ENCODE measurements at places on chromosomes 16 and 17.
A peak's percentile ranks its signal among the peaks of the same experiment; 100 is the strongest.

GRCh38 chr17:51801626-51802025, 356.9 kb downstream of the CA10 start:
- no peak for DNase-seq

DNA sequence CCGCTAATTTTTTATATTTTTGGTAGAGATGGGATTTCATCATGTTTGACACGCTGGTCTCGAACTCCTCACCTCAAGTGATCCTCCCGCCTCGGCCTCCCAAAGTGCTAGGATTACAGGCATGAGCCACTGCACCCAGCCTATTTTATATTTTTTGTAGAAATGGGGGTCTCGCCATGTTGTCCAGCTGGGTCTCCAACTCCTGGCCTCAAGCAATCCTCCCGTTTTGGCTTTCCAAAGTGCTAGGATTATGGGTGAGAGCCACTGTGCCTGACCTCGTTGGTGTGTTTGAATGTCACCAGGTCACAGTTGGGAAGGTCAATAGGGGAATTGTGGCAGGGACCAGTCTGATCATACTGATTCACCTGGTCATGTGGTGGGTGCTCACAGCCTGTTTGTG, 56.7 kb upstream of the NKD1 start:
- no peak for DNase-seq

- DNase-seq: no peak
Observed at GRCh38 chr17:5592382-5592781, 8.1 kb upstream of the NLRP1 start.

DNA sequence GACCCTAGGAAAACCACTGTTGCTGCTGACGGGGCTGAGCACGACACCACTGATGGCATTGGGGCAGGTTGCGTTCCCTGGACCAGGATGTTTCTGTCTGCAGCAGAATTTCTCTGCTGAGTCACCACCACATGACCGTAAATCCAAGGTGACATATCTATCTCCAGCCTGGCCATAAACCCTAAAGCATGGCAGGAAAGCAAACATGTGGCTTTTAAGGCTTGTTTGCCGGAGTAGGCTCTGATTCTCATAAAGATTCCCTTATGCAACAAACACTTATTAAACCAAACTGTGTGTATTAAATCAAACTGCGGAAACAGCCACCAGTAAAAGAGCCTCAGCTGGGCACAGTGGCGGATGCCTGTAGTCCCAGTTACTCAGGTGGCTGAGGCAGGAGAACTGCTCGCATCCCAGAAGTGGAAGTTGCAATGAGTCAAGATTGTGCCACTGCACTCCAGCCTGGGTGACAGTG, 17.3 kb downstream of the MPHOSPH6 start:
- DNase-seq: no peak

DNA sequence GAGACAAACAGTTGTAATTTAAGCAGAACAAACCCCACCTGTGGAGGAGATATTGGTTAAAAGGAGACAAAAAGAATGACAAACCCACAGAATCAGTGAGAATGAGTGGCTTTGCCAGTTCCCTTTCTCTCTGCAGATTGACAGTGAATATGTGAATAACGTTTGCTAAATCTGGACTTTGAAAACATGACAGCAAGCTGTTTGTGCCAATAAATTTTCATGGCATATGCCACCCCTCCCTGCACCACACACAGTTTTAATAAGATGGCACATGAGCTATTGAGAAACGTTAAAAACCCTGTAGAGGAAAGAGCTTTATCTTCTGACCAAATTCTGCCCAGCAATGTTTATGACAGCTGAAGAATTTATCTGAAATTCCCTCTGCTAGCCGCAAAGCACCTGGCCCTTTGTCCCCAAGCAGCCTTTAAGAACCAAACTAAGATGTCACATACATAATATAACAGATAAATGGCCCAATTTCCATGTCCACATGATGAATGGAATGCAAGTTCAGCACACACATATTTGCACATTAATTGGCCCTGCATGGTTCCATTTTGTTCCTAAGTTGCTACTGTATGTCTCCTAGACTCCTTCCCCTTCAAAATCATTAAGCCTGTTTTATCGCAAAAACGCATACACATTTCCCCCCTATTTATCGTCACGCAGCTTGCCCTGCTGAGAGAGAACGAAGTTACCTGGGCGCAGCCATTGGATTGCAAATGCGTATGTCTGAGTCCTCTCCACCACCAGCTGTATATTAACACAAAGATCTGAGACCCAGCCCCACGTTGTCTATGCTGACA, 773.5 kb upstream of the EEF2KMT start:
- DNase-seq: no peak

GRCh38 chr17:9431620-9432019, 144.0 kb downstream of the STX8 start:
- DNase-seq: no peak

- no peak for DNase-seq
Observed at GRCh38 chr17:81515530-81516041, 3.0 kb upstream of the ACTG1 start.

DNA sequence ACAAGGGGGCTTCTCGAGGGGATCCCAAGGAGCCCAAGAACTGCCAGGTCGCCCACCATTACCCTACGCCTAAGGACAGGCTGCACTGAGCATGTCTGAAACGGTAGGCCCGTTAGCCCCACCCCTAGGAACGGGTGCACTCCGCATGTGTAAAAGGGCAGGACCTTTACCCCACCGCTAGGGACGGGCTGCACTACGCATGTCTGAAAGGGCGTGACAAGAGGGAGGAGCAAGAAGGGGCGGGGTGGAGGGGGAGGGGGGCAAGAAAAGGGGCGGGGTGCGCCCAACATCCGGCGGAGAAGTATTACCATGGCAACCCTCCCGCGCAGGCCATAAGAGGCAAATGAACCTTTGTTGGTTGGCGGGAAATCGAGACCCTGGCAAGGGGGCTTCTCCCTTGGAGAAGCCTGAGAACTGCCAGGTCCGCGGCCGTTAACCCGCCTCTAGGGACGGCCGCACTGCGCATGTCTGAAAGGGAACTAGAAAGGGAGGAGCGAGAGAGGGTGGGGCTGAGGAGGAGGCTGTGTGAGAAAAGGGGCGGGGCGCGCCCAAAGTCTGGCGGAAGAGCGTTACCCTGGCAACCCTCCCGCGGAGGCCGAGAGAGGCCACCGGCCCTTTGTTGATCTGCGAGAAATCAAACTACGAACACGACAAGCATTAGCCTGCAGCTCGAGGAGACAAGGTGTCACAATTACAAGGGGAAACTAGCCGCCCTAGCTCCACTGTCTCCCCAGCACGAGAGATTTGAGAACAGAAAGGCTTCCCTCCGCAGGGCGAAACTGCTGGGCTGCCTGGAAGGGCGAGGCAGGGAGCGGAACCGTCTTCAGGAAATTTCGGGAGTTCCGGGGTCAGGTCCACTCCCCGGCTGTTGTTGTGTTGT, 2046.8 kb downstream of the TP53TG3F start:
- no peak for DNase-seq

- no peak for DNase-seq
Observed at GRCh38 chr17:5485270-5486205, at the start of gene DERL2. DERL2 (minus strand) TSS chr17:5486178; CDS start chr17:5486161, 17 bp downstream.

DNA sequence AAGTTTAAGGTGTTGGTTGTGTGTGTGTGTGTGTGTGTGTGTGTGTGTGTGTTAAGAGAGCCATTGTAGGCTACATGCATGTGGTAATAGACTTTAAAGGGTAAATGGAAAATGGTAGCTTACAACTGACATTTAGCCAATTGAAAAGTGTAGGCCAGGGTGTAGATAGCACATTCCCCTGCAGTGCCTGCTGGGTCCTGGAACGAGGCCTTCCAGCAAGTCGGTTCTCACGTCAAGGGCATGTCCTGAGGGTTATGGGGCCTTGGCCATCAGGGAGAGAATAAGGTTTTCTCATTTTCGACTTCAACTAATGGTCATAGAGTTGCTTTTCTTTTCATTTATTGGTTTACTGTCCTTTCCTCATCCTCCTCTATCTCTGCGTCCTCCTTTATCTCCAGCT, 65.1 kb downstream of the RPTOR start:
- DNase-seq: no peak

DNA sequence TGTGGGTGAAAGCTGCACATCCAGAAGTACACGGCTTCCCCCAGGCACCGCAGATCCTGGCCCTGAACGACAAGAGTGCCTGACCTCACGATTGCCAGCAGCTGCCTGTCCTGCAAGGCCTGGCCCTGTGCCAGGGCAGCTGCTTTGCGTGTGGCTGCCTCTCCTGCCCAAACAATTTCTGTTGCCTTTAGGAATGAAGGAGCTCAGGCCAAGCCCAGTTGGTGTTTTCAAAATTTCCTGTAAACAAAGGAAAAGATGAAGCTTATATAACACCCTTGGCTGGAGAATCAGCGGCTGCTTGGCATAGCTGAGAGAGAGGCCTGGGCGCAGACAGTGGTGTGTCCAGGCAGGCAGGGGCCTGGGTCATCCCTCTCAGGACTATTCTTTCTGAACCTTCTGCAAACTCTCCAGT, 11.7 kb upstream of the SLC47A2 start:
- peak; percentile 64 for DNase-seq

DNA sequence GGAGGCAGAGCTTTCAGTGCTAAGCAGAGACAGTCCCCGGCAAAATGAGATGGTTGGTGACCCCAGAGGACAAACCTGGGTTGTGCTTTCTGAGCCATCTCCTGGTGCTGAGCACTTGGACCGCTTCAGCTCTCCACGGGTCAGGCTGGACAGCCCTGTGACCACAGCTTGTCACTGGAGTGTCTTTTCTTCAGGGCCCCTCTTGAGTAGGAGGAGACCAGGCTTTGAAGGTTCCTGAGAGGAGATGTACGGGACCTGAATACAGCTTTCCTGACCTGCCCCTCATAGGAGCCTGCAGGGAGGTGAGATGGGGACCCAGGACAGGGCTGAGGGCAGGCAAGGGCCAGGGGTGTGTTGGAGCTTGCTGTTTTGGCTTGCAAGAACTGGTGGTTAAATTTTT, 17.8 kb upstream of the ADGRG1 start:
- no peak for DNase-seq

DNA sequence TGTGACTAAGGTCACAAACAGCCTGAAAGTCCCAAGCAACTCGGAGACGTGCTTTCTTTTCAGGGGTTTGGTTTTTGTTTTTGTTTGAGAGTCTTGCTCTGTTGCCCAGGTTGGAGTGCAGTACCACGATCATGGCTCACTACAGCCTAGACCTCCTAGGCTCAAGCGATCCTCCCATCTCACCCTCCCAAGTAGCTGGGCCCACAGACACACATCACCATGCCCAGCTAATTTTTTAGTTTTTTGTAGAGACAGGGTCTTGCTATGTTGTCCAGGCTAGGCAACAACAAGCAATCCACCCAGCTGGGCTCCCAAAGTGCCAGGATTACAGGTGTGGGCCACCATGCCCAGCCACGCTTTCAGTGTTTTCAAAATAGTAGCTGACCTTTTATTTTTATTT, 19.8 kb upstream of the GGA2 start:
- no peak for DNase-seq

GRCh38 chr16:88840600-88841215, 16.0 kb downstream of the GALNS start:
- DNase-seq: no peak

GRCh38 chr17:62760945-62761267, 47.2 kb downstream of the MARCHF10 start:
- DNase-seq: no peak

- no peak for DNase-seq
Observed at GRCh38 chr17:27631411-27631760, 398 bp downstream of the LGALS9 start.

DNA sequence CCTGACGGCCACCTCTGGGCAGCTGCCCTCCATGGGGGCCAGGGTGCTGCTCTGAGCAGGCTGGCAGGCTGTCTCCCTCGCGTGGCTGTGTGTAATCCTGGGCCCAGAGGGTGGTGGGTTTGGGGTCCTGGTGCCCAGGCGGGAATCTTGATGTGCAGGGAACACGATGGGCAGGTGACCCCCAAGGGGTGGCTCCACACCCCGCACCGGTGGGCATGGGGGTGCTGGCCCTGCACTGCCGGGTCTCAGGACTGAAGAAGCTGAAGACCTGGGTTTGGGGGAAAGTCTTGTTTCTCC, 8.6 kb downstream of the CHMP6 start:
- no peak for DNase-seq

GRCh38 chr16:84616515-84616914, 1.4 kb downstream of the COTL1 start:
- DNase-seq: no peak

GRCh38 chr16:53643474-53643873, 60.2 kb downstream of the RPGRIP1L start:
- no peak for DNase-seq

DNA sequence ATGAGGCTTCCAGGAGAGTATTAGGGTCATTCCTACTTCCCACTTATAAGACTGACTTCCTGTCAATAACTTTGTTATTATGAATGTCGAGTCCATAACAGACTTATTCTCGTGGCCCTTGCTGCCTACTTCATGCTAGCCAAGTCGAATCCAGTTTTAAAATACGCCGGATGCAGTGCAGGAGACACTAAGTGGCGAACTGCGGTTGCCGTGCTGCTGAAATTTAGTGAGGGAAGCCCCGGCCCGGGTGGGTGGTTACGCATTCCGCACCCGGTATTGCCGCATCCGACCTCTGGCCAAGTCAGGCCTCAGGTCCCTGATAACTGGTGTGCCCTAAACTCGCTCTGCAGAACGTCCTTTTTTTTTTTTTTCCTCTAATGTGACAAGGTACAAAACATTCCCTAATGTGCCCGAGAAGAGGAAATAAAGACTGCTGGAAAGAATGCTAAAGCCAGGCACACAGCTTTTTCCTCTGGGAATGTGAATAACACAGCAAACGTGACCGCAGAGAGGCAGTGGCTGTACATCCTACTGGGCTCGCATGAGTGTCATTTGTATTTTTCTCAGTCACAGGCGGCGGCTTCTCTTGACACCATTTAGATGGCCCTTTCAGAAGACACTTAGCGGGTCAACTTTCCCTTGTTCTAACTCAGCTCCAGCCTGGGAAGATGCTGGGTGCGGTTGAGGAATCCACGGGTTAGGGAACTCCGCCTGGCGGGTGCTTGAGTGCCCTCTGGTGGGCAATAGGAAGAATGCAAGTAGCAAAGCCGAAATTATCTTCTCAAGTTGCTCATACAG, 7.1 kb upstream of the AKTIP start:
- DNase-seq: no peak

- no peak for DNase-seq
Observed at GRCh38 chr17:20122254-20122879, 113.2 kb downstream of the SPECC1 start.

- DNase-seq: no peak
Observed at GRCh38 chr17:17805575-17805974, 31.2 kb downstream of the SREBF1 start.

DNA sequence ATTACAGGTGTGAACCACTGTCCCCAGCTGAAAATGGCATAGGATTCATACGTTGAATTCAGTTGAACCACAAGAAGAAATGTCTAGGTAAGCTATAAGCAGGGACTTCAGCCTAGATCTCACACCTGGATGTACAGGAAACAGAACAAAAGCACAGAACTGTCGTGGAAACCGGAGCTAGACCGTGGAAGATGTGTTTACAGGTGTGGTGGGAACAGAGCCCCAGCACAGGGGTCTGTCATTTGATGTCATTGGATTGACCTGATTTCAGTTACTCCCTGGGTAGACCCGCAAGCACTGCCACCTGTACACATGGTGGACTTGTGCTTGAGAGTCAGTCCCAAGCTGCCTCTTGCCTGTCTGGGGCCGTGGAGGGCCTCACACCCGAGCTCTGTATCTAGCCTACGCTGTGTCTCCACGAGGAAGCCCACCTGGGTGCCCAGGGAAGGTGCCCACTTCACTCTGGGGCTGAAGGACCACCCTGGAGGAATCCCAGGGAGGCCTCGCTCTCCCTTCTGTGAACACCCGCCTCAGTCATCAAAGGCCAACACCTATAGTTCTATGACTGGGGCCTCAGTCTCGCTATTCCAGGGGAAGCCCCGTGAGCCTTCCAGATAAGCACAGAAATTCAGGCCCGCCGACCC, 32.2 kb upstream of the MLKL start:
- no peak for DNase-seq

GRCh38 chr17:74959826-74960515, 12.6 kb downstream of the HID1 start:
- DNase-seq: no peak

All from omental fat pad (tissue), 4 donors.